ENCODE measurements at places on chromosomes 1 and 21.

DNA sequence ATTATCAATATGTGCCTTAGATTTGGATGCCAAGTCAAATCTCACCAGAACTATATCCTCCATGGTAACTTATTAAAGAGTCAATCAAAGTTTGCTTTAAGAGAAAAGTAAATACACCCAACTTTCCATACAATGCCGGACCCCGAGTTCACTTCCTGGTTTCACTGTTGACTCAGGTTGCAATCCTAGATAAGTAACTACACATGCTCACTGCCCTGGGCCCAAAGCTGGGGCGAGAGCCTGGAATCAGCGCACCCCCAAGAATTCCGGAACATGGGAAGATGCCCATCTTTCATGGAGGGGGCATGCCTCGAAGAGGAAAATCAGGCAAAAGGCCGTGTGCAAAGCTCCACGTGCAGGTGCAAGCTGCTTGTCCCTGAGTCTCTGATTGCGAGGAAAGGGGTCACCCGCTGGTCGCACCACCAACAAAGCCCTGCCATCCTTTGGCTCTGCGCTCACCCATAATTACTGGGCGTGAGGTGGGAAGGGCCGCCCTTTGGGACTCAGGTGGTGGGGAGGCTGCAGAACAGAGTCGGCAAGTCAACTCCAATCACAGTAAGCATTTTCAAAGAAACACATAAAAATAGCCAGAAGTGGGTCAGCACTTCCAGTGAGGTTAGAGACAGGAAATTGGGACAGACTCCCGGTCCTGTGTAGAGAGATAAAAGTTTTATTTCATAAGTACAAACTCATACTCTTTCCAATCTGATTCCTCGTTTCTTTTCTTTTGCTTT lies 167.7 kb downstream of the TOMM20 start:
- no peaks in the 10 kb centered on the region for H3K36me3 ChIP-seq
- H3K27ac ChIP-seq = peak overlapping the region; percentile 98
- no peaks in the 10 kb centered on the region for H3K27me3 ChIP-seq
- DNase-seq = peak; percentile 85
- no peak overlapping the region for H3K4me3 ChIP-seq

GRCh38 chr1:91997607-91998195 lies 32.1 kb upstream of the EPHX4 start:
- H3K36me3 ChIP-seq = no peaks in the 10 kb centered on the region
- H3K27ac ChIP-seq = no peak overlapping the region
- H3K4me1 ChIP-seq = no peaks in the 10 kb centered on the region
- no peaks in the 10 kb centered on the region for H3K27me3 ChIP-seq
- DNase-seq = peak; percentile 34

- peak overlapping the region; percentile 28 for H3K27ac ChIP-seq
- H3K36me3 ChIP-seq = no peaks in the 10 kb centered on the region
- peaks cover 10% of the 10 kb centered on the region for H3K27me3 ChIP-seq
These were observed 3.4 kb downstream of the WNT9A start for GRCh38 chr1:227944090-227944930.

DNA sequence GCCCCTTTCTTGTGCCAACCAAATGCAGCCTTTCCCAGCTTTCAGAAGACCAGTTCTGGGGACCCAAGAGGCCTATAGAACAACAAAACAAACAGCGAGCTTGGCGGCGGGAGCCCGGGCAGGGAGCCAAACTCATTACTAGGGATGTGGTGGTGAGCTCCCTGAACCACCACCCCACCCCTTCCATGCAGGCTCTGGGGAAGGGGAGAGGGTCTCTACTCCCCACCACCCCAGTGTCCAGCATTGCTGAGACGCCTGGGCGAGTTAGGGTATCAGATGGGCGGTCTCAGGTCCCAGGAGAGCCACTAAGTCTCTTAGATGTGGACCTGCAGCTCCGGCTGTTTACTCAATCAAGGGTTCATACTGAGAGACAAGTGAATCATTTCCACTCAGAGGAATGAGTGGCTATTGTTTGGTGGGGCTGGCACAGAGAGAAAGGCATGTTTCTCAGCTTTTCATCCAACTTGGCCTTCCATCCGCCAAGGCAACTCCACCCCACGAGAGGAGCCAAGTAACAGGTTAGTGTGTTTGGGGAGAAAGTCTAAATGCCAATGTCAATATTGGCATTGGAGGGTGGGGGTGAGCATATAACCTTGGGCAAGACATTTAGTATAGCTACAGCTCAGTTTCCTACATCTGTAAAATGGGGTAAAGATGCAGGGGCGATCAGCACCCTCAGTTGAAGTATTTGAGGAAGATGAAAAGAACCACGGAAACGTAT lies 40.9 kb downstream of the PLXNA2 start:
- no peaks in the 10 kb centered on the region for H3K36me3 ChIP-seq
- peaks cover 13% of the 10 kb centered on the region for H3K4me1 ChIP-seq
- DNase-seq = peak; percentile 87

GRCh38 chr1:58652651-58653184 lies 47.1 kb downstream of the MYSM1 start:
- no peaks in the 10 kb centered on the region for H3K4me1 ChIP-seq
- no peak overlapping the region for H3K27ac ChIP-seq
- no peaks in the 10 kb centered on the region for H3K36me3 ChIP-seq

- no peak within 1 kb of the TSS for H3K27ac ChIP-seq
- H3K4me3 ChIP-seq = no peak within 1 kb of the TSS
- H3K27me3 ChIP-seq = no peaks in the 10 kb centered on the region
- H3K36me3 ChIP-seq = no peaks in the 10 kb centered on the region
- H3K4me1 ChIP-seq = no peaks in the 10 kb centered on the region
These were observed at the start of gene LCE3E for GRCh38 chr1:152566681-152567080. LCE3E (minus strand) TSS chr1:152566780; CDS start chr1:152566208, 572 bp downstream.

DNA sequence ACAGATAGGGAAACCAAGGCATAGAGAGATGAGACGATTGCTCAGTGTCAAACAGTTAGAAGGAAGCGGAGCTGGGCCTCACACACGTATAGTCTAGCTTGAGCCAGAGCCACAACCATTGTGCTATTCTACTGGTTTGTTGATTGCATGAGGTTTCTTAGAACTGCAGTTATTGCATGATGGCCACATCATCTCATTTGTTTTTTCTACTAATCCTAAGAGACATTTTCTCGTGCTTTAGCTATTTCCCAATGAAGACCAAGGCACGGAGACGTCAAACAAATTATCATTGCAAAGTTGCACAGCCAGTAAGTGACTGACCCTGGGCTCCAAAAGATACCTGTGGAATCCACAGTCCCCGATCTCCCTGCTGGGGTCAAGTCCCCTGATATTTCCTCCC lies 25.1 kb upstream of the ZNF362 start:
- DNase-seq = no peak
- H3K4me3 ChIP-seq = no peak overlapping the region
- no peak overlapping the region for H3K27ac ChIP-seq
- H3K36me3 ChIP-seq = no peaks in the 10 kb centered on the region
- no peaks in the 10 kb centered on the region for H3K4me1 ChIP-seq

DNA sequence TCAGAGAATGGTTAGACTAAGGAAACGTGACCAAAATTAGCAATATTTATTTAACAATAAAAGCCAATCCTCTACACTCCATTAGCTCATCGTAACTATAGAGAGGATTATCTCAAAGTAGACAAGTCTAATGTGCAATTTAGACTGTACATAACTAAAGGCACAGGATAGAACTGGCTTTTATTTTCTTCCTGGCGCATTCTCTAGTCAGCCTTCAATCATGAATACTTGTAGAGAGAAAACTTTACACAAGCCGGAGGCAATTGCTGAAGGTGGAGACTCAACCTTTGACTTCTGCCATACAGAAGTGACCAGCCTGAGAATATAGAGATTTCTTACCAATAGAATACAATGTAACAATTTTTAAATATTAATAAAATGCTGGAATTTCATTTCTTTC lies 777.9 kb downstream of the LTN1 start:
- no peaks in the 10 kb centered on the region for H3K4me1 ChIP-seq
- no peak overlapping the region for H3K27ac ChIP-seq
- no peak for DNase-seq
- H3K4me3 ChIP-seq = no peak overlapping the region

DNA sequence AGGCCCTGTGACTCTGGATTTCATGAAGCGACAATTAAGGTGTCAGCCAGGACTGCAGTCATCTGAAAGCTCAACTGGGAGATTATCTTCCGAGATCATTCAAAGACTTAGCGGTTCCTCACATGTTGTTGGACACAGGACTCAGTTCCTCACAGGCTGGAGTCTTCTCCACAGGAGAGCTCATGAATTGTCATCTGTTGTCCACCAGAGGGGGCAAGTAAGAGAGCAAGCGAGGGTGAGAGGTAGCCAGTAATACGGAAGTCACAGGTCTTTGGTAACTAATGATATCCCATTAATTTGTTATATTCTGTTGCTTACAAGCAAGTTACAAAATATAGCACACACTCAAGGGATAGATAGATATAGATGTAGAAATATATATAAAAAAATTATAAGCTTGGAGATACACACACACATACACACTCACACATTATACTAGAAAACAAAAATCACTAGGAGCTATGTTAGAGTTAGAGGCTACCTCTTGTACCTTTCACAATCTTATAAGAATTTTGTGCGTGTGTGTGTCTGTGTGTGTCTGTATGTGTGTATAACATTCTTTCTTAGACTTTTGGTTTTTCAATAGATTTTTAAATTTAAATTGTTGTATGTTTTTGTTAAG lies 1695.3 kb downstream of the BRINP3 start:
- H3K4me1 ChIP-seq = no peaks in the 10 kb centered on the region
- H3K27me3 ChIP-seq = no peaks in the 10 kb centered on the region
- no peaks in the 10 kb centered on the region for H3K36me3 ChIP-seq
- no peak for DNase-seq
- H3K4me3 ChIP-seq = no peak overlapping the region

DNA sequence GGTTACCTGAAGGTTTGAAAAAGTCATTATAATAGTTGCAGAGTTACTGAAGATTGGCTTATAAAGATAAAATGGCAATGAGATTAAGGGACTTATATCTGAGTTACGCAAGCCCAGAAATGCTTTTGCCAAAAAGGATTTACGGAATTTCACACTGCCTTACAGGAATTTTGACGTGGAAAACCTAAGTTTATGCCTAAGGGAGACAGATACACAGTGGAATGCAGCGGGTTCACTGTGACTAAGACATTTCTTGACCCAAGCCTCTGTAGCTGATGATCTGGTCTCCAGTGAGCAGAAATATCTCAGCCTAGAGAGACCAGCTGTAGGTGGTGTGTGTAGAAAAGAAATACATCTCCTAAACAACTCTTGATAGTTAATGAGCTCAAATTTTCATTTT lies 10.1 kb upstream of the EXO1 start:
- no peak for DNase-seq
- no peaks in the 10 kb centered on the region for H3K4me1 ChIP-seq
- no peaks in the 10 kb centered on the region for H3K36me3 ChIP-seq
- H3K4me3 ChIP-seq = no peak overlapping the region
- no peaks in the 10 kb centered on the region for H3K27me3 ChIP-seq

GRCh38 chr1:33327587-33328325 lies 6.9 kb upstream of the A3GALT2 start:
- no peaks in the 10 kb centered on the region for H3K4me1 ChIP-seq
- H3K4me3 ChIP-seq = no peak overlapping the region
- H3K27me3 ChIP-seq = no peaks in the 10 kb centered on the region
- H3K36me3 ChIP-seq = peaks cover 43% of the 10 kb centered on the region
- DNase-seq = no peak

DNA sequence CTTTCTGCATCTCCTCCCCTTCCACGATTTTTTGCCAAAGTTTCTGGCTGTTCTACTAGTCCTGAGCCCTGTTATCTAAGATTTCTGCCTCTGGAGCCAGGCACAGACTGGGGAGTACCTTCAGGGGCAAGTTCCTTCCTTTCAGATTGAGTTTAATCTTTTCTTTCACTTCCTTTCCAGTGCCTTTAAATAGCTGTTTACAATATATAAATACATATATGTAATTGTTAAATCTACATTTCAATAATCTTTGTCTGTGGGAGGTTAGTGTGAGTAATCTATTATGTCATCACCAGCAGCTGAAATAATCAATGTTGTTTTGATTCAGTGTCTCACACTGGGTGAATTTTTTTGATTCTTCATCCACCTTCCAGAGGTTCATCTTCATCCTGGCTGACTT lies 31.8 kb downstream of the DIPK1A start:
- no peak overlapping the region for H3K27ac ChIP-seq
- no peaks in the 10 kb centered on the region for H3K27me3 ChIP-seq
- H3K4me3 ChIP-seq = no peak overlapping the region
- H3K36me3 ChIP-seq = no peaks in the 10 kb centered on the region
- no peak for DNase-seq

GRCh38 chr1:62516600-62516999 lies 79.8 kb downstream of the USP1 start:
- no peak for DNase-seq
- no peak overlapping the region for H3K4me3 ChIP-seq
- H3K27me3 ChIP-seq = no peaks in the 10 kb centered on the region
- no peak overlapping the region for H3K27ac ChIP-seq

DNA sequence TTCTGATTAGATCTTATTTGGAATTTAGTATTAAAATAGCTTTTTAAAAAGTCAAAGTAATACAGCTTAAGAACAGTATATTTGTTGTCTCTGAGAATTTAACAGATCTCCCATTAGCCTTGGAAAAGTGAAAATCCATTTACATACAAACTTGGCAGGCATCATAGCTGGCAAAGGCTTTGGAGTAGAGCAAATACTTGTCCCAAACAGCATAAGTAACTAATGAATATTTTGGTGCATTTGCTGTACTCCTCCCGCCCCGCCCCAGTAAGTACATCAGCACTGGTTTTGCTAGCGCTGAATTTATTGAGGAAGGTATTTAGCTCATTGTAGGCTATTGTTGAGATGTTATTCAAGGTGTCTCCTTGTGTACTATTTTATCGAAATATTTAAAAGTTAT lies 417.7 kb upstream of the KAZN start:
- no peaks in the 10 kb centered on the region for H3K36me3 ChIP-seq
- DNase-seq = no peak
- H3K4me3 ChIP-seq = no peak overlapping the region
- H3K27ac ChIP-seq = no peak overlapping the region

DNA sequence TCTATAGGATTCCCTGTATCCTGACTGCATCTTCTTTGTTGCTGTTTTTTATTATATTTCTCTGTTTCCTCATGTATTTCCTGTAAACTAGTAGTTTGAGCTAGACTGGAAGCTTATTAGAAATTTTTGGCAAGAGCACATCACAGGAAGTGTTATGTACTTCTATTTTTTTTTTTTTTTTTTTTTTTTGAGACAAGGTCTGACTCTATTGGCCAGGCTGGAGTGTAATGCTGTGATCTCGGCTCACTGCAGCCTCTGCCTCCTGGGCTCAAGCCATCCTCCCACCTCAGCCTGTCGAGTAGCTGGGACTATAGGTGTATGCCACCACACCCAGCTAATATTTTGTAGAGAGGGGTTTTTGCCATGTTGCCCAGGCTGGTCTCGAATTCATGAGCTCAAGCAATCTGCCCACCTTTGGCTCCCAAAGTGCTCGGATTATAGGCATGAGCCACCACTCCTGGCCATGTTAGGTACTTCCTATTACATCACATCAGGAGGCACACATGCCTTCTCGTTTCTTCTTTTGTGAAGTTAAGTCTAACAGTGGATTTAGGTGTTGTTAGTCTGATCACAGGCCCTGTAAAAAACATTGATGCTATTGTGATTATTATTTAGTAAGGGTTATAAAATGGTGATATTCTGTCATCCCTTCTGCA lies 12.5 kb downstream of the C1orf21 start:
- H3K4me3 ChIP-seq = no peak overlapping the region
- H3K27me3 ChIP-seq = no peaks in the 10 kb centered on the region
- H3K27ac ChIP-seq = no peak overlapping the region
- DNase-seq = no peak
- H3K4me1 ChIP-seq = no peaks in the 10 kb centered on the region

Measured in colonic mucosa (tissue), 4 donors.